ENCODE measurements at places on chromosomes 7 and 10.

GRCh38 chr7:156178214-156178613, 366.0 kb upstream of the SHH start:
- DNase-seq: no peak

GRCh38 chr7:153245809-153246208, 486.3 kb downstream of the ACTR3B start:
- no peak for DNase-seq

- DNase-seq: no peak
These were observed 187.0 kb downstream of the ZNF365 start for GRCh38 chr10:62561151-62561550.

DNA sequence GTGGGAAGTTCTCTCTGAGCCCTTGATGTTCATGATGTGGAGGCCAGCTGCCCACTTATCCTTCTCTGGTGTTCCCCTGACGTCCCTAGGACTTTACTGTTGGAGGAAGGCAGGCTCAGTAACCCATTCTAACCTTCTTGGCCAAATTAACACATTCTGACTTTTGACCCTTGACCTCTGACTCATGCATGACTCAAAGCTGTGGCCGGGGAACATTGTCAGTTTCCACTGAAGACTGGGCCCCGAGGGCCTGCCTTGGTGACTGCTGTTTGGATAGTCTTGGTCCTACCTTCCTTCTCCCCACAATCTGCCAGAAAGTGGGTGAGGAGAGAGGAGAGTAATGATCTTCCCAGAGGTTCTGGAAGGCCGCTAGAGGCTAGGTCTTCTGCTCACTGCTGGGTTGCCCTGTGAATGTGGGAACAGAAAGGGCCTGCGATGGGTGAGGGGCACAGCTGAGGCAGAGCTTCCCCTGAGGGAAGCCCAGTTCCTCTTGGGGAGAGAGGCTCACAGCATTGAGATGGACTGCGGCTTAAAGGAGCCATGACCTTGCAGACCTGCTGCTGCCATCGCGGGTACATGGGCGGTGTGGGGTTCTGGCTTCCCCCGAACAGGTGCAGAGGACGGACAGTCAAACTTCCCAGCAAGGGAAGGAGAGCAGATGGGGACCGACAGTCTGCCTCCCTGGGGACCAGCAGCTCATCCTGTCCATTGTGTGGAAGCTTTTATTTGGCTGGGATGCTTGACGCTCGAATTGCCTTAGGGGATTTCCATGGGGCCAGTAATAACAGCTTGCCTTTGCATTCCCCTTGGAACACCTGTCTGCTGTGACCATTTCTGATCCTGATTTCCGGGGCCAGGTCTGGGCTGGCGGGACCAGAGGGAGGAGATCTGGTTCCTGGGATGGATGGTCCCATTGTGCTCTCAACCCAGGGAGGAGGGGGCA, 43.8 kb downstream of the ADAMTS14 start:
- no peak for DNase-seq

DNA sequence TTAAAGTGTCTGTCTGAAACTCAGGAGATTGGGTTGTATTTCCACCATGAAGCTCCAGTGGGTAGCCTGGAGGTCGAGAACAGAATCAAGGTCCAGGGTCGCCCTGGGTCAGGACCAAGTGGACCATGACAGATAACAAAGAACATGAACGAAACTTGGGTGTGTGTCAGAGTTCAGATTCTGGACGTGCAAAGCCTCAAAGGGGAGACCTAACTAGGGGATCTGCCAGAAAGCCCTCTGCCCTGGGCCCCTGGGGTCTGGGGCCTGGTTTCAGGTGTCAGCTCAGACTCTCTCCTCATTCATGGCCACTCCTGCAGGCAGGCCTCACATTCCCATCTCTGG, 1.6 kb downstream of the RASSF4 start:
- no peak for DNase-seq

- no peak for DNase-seq
These were observed 234.0 kb downstream of the BICC1 start for GRCh38 chr10:58746474-58747185.

GRCh38 chr10:95767884-95768556, 12.1 kb downstream of the ENTPD1 start:
- no peak for DNase-seq

GRCh38 chr7:90897961-90898469, 301.9 kb downstream of the CDK14 start:
- no peak for DNase-seq

- no peak for DNase-seq
These were observed 84.1 kb upstream of the LRRC18 start for GRCh38 chr10:49023752-49024151.

- peak; percentile 25 for DNase-seq
These were observed 166.0 kb upstream of the SP4 start for GRCh38 chr7:21261627-21262594.

DNA sequence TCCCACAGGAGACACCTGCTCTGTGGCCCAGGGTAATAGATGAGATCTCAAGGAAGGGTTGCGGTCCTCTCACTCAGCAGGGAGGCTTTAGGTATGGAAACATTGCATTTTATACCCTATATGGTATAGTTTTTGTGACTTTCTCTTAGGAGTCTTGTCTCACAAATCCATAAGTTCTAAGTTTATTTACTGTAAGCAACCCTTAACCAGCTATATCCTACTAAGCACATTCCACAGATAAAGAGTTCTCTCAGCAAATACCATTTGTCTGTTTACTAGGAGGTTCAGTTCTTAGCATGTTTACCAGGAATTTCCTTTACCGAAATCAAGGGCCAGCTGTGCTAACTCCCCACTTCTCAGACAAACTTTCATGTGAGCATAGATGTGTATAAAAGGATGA, 66.9 kb downstream of the ANLN start:
- DNase-seq: no peak

- DNase-seq: no peak
These were observed 133.8 kb upstream of the PLXNA4 start for GRCh38 chr7:132709971-132710567.

- DNase-seq: no peak
These were observed 118.2 kb upstream of the PPIF start for GRCh38 chr10:79229071-79229541.

GRCh38 chr10:112202076-112202475, 18.5 kb upstream of the GPAM start:
- DNase-seq: no peak

GRCh38 chr10:43201545-43202131, 63.4 kb downstream of the CSGALNACT2 start:
- DNase-seq: no peak

- no peak for DNase-seq
These were observed 14.6 kb downstream of the SLC35B4 start for GRCh38 chr7:134302120-134302519.

GRCh38 chr7:13165854-13166253, 478.4 kb downstream of the ARL4A start:
- no peak for DNase-seq

DNA sequence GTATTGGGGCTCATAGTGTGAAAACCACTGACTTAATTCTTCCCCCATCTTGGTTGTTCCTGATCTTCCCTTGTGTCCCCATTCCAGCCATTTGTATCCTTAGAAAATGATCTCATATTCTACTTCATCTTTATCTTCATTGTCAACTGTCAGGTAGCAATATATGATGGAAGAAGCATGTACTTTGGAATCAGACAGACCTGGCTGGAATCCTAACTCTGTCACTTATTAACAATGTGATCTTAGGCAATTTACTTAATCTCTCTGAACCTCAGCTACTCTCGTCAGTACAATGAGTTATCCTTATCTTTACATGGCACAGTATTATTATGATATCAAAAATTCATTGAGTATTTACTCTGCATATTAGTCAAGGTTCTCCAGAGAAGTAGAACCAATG, 10.1 kb downstream of the CFTR start:
- no peak for DNase-seq

DNA sequence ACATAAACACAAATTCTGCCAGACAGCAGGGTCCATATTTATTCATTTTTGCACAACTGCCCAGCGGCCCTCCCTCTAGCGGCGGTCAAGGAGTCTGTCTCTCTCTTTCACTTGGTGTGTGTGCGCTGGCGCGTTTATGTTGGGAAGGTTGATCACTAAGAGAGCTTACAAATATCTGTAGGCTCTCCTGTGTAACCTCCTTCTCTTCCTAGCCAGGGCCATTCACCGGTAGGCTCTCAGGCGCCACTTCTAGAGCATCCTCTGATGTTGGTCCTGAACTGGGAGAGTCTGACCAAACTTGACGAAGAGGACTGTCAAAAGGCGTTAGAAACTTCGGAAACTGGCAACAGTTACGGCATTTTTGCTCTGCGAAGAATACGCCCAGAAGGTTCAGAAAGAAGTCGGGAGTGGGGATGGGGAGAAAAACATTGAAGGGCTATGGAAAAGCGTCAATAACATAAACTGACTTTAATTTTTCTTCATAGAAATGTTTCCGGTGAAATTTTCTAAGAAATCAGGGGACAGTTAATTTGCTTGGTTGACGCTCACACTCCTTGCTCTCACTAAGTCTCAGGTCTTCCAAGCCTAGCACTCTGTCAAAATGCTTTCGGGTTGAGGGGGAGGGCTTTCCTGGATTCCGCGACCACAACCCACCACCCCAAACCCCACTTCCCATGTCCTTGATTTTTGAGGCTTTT, 731.1 kb downstream of the ZWINT start:
- no peak for DNase-seq

GRCh38 chr7:68065581-68065980, 1068.9 kb downstream of the TYW1 start:
- no peak for DNase-seq

- no peak for DNase-seq
These were observed 144.2 kb downstream of the BMS1 start for GRCh38 chr10:42926843-42927242.

GRCh38 chr7:144903201-144903600, 67.3 kb upstream of the TPK1 start:
- no peak for DNase-seq

DNA sequence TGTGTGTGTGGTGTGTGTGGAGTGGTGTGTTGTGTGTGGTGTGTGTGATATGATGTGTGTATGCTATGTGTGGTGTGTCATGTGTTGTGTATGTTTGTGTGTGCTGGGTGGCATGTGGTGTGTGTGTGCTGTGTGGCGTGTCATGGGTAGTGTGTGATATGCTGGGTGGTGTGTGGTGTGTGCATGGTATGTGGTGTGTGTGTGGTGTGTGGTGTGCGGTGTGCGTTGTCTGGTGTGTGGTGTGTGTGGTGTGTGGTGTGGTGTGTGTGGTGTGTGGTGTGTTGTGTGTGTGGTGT, 37.5 kb upstream of the DNAJB6 start:
- DNase-seq: no peak

DNA sequence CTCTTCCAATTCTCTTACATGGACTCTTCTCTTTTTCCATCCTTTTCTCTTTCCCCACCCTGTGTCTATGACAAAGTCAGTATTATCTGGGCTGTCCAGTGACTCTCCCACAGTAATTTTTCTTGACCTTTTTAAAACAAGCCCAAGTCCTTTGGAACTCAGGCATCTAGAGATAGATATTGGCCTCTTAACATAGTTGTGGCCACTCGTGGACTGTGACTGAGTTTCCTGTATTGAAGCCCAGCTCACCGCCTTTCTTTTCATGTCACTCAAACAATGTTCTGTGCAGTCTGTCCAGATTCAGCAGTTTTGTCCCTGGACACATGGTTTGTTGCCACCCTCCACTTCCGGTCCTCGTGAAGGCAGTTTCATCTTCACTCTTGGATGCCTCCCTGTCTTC, 110.9 kb upstream of the CDC14C start:
- no peak for DNase-seq

- DNase-seq: no peak
These were observed 7.9 kb downstream of the TBATA start for GRCh38 chr10:70777063-70777875.

GRCh38 chr10:69045441-69046300, 42.2 kb upstream of the SRGN start:
- DNase-seq: no peak

DNA sequence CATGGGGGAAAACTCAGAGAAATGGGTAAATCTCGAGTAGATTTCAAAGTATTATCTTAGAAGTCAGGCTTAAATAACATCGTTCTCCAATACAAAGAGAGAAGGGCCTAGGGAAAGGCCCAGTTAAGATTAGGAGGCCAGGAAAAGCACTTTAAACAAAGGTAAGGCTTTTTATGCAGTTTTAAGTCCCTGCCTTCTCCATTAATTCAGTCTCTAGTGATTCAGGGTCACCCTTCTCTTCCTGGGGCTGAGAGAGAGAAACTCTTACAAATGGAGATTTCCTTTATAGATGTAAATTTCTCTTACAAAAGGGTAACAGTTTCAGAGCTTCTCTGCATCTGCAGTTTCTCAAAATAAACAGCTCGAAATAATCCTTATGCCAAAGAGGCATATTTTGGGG, 179.3 kb downstream of the HECW1 start:
- no peak for DNase-seq
